ENCODE measurements at places on chromosomes 11 and 22.

DNA sequence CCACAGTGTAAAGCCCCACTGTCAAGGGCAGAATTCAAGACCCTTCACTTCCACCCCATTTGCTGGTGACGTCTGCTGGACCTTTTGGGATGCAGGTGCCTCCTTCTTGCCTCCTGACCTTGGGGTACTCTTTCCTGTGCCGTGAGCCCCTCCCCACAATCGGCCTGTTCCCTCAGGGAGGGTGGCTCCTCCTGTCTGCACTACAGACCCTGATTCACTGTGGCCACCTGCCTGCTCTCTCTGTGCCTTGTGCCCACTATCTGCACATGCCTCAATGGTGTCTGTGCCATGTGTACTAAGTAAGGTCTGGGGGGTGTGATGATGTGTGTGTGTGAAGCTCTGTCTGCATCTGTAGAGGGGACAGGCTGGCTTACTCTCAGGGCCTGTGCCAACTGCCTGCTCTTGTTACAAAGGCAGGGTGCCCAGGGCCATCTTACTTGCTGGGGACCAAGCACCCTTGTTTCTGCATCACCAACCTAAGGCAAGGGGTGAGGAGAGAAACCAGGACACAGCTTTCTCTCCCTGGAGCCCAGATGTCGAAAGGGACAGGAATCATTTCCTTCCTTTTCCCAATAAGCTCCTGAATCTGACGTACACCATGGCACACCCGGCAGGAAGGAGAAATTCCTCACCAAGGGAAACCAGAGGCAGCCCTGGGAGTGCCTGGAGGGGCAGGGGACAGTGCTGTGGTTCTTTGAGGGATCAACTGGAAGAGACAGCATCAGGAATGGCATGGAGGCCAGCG lies 3.7 kb downstream of the PPM1F start:
- DNase-seq: no peak

- no peak for DNase-seq
Observed at GRCh38 chr11:86663761-86664160, 8.7 kb downstream of the ME3 start.

DNA sequence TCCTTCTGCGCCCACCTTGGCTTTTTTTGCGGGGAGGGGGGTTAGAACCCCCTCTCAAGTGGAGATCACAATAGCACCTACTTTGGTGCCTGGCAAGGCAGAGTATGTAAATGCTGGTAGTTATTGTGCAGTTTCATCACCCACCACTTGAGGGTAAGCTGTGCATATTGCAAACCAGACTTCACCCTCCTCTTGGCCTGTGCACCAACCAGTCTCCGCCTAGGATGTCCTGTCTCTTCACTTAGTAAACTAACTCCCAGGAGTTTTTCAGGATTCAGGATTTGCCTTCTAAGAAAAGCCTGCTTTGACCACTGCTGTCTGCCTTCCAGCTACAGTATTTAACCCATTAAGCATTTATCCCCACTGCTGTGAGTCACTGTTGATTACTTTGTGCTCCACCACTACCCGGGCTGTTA lies 2.0 kb upstream of the UBXN1 start:
- no peak for DNase-seq

DNA sequence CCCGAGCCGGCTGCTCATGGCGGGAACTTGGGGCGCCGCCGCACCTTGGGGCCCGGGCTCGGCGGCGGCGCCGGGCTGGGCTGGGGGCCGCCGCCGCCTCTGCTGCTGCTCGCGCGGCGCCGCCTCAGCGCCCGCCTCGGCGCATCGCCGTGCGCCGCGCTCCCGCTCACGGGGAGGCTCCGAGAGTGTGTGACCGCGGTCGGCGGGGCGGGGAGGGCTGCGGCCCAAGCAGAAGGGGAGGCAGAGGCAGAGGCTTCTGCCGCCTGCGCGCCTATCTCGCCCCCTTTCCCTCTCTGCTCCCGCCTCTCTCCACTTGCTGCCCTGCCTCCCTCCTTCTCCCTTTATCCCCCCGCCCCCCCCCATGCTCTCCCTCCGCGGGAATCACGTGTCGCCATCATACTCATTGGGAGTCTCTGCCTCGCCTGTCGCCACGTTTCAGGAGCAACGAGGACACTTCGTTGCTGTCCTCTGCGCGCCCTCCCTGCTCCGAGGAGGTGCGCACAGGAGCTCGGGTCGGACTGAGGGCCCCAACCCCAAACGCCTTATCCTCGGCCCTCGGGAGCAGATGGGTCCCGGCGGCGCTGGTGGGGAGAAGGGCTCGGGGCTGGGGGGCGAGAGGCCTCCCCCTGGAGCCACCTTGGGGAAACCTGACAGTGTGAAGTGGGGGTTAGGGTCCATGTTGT lies at the start of gene GUCY1A2:
TSS of gene GUCY1A2 (minus strand) at position 258 of the 683 bp plus-strand sequence. CDS start 421 bp downstream, outside the sequence.
- DNase-seq: no peak
